ENCODE measurements at places on chromosomes 12 and 14.

DNA sequence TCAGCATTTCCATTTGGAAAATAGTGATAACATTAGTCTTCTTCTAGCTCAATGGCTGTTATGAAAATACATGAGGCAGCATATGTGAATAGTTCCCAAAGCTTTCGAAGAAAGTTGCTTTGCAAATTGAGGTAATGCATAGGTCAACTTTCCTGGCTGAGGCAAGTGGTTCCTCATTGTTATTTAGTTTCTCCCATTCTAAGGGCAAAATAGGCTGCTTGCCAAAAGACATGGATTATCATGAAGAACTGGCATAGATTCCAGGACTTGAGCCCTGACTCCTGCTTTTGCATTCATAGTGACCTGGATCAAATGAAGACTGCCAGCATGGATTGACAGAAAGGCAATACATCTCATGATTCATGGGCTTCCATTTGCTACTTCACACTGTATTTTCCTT is 35.7 kb downstream of the LRFN5 start:
- no peak for DNase-seq

DNA sequence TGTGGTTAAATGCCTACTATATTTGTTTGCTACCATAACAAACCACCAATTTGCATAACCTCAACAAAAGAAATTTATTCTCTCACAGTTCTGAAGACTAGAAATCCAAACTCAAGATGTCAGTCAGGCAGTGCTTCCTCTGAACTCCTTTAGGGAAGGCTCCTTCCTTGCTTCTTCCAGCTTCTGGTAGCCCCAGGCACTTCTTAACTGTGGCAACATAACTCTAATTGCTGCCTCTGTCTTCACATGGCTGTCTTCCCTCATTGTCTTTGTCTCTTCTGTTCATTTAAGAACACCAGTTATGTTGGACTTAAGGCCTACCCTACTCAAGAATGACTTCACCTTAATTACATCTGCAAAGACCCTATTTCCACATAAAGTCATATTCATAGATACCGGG is 206.9 kb downstream of the SYT1 start:
- no peak for DNase-seq

- DNase-seq = no peak
Observed at GRCh38 chr14:97411938-97412612, 614.9 kb downstream of the VRK1 start.

GRCh38 chr14:65776193-65776852 is 363.8 kb downstream of the FUT8 start:
- DNase-seq = no peak

GRCh38 chr12:9980126-9980525 is 8.9 kb downstream of the CLEC12A start:
- no peak for DNase-seq

DNA sequence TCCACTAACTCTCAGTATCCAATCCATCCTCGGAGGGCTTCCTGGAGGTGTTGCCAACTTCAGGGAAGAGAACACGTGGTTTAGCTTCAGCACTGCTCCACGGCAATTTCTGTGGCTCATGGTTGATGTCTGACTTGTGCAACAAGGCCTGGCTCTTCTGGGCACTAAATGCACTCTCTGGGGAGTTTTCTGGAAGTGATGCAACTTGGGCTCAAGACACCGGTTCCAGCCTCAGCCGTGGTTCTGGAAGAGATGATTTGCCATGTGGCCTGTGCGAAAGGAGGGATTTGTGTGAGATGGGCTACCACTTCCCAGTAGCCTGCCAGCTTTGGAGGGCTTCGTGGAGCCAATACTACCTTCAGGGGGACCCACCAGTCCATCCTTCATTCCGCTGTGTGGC is 118.6 kb upstream of the RTL1 start:
- DNase-seq = no peak

GRCh38 chr12:115088328-115088994 is 404.5 kb upstream of the TBX3 start:
- DNase-seq = no peak

- no peak for DNase-seq
Observed at GRCh38 chr14:38205949-38206665, 1.6 kb upstream of the SSTR1 start.

DNA sequence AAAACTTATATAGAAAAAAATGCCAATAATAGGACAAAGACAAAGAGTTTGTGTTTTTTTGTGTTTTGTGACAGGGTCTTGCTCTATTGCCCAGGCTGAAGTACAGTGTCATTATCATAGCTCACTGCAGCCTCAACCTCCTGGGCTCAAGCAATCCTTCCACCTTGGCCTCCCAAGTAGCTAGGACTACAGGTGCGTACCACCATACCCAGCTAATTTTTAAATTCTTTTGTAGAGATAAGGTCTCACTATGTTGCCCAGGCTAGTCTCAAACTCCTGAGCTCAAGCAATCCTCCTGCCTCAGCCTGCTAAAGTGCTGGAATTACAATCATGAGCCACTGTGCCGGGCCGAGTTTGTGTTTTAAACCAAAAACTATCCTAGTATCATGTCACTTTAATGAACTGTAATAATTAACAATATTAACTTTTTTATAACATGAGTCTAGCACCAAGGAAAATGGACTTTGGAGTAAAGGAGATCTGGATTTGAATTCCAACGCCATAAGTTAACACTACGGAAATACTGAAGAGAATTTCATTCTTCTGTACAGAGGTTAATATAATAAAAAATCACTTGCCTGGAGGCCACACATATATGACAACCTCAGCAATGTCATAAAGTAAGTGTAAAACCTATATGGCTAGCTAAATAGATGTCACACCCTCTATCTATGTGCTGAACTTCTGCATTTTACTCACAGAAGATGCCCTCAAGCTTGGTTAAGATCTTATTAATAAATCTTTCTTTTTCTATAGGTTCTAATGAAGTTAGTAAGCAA is 53.2 kb downstream of the EPS8 start:
- no peak for DNase-seq

DNA sequence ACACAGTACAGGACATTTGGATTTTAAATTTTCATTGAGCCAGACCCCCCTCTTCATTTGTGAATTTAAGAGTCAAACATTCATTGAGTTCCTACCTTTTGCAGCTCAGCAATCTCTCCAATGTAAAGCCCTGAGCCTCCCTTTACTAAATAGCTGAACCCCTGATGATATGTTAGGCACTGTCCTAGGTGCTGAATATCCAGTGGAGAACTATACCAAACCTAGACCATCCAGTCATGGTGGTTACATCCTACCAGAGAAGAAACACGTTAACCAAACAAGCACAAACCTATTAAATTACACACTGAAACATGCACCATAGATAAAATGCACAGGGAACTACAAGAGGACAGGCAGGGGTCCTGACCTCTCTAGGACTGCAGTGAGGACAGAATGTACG is 1585.3 kb upstream of the TMEM132C start:
- DNase-seq = no peak

- DNase-seq = no peak
Observed at GRCh38 chr14:87055007-87055406, 938.0 kb downstream of the GALC start.

GRCh38 chr12:46368138-46368537 is 4.4 kb downstream of the SLC38A2 start:
- DNase-seq = no peak

GRCh38 chr12:32151086-32151485 is 44.4 kb downstream of the BICD1 start:
- no peak for DNase-seq

DNA sequence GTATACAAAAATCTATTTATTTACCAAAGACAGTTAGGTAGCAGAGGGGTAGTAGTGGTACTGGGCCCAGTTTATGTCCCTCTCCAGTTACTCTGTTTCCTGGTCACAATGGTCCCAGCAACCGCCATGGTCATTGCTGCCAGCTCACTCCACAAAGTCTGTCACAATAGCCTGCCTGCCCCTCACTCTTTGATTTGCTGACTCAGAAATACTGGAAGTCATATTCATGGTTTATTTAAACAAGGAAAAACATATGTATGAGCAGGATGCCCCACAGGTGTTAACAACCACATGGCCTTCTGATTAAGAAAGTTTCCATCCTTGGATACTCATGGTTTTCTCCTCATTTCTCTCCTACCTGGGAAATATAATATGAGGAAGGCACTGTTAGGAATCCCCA is 49.2 kb downstream of the TSHR start:
- no peak for DNase-seq

- no peak for DNase-seq
Observed at GRCh38 chr12:64072916-64073575, 149.1 kb downstream of the KICS2 start.

DNA sequence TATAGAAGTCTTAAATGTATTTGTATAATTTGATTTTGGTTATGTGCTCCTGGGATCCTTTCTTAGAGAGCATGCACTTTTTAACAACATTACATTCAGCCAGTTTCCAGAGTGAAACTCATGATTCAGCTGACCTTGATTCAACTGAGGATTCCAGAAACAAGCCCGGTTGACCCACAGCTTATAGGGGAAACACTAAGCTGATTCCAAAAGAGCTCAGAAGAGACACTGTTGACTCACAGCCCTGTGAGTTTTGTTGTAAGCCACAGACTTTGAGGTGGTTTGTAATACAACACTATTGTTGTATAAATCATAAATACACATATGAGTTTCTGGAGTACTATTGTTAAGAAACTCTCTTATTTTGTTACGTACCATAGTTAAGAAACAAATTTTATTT is 133.8 kb upstream of the MGAT4C start:
- DNase-seq = no peak

DNA sequence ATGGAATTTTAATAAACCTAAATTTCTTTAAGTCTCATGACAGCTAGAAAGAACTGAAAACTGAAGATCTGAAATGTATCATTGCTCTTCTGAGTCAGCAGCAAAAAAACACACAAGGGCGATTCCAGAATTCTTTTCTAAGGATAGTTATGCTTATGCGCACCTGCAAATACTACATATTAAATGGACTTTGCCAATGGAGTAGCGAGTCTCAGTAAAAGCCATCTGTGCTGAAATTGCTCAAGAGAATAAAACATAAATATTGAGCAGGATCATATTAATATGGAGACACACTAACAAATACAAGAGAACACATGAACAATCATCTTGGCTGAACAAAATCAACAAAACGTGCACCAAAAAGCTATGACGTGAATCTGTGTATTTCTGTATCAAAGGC is 73.7 kb downstream of the CPNE8 start:
- no peak for DNase-seq

DNA sequence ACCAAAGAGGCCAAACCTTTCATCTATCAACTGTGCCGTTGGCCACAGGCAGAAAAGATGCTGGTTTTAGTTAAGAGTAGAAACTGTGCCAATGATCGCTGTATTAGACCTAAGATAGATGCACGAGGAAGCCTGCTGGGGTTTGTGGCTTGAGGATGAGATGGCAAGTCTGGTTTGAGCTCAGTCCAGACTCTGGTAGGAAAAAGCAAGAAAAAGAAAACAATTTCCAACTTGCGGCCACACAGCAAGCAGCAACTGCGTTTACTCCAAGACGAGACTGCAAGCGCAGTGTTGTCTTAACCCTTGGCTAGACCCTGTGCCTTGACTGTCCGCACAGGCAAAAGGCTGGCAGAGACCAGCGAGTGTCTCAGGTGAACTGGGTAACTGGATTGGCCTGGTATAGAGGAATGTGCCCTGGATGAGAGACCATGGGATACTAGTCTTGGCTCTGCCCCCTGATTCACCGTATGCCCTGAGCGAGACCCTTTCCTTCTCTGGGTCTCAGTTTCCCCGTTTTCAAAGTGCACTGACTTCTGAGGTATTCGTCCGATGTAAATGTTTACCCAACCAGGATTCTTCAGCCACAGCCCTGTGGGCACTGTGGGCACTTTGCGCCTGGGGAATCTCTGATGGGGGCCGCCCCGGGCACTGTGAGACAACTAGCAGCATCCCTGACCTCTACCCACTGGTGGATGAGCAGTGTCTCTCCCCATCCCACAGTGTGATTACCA is 113.4 kb downstream of the DICER1 start:
- DNase-seq = no peak

GRCh38 chr14:75070383-75070782 is 942 bp downstream of the ZC2HC1C start:
- no peak for DNase-seq

- no peak for DNase-seq
Observed at GRCh38 chr14:60926002-60926401, 54.9 kb downstream of the TRMT5 start.

DNA sequence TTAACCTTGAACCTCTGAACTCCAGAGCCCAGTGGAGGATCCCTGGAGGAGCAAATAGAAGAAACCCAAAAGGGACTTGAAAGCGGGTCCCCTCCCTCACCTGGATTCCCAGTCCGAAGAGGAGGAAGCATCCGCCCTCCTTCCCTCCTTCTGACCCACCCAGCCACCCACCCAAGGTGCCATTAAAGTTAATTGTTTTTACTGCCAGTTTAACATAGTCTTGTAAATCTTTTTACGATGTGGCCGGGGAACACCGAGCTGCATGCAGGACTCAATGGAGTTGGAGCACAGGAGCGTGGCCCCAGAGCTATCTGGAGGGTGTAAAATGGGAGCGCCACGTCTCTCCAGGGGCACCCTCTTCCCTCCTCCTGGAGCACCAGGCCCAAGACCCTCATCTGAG is 49.9 kb upstream of the TBX3 start:
- DNase-seq = no peak

- no peak for DNase-seq
Observed at GRCh38 chr12:120925740-120926563, 21.8 kb upstream of the SPPL3 start.

DNA sequence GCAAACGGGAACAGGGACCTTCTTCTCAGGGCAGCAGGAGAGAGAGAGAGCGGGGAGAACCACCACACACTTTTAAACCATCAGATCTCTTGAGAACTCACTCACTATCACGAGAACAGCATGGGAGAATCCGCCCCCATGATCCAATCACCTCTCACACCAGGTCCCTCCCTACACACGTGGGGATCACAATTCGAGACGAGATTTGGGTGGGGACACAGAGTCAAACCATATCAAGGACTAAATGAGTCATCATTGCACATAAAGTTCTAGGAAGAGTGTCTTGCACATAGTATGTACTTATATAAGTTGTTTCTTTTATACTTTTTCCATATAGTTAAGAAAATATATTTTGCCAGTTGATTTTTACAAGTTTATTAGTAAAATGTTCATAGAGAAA is 17.6 kb upstream of the NTN4 start:
- DNase-seq = no peak

DNA sequence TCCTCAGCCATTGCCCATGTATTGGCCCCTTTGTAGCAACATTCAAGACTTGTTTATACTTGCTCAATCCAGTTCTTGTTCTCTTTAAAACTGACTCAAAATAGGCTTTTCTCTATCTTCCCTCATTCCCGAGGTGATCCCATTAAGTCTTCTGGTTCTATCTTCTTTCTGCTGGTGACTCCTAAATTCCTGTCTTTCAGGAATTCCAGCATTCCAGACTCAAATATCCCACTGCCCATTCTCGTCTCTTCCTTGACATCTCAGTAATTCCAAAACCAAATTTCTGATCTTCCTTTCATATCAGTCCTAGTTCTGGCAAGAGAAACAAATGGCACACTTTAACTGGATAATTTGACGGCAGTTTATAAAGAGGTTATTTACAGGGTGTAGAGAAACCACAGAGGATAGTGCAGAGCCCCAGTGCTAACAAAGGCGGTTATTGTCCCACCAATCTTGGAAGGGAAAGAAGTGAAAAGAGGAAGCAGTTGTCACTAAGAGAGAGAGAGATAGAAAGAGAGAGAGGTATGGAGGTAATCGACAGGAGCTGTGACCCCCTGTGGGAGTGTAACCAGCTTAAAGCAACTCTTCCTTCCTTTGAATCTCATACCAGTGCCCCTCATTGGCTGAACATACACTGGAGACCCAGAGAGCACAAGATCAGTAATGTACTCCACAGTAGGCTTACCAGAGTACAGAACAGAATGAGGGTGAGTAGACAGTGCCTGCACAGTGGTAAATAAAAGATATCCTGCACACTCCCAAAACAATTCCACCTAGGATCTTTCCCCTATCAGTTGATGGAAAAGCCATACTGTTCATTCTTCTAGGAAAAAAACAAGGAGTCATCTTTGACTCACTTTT is 177.6 kb upstream of the LMNTD1 start:
- DNase-seq = no peak
